Stimulated activated CD8-positive, alpha-beta memory T cell treated with anti-CD3 and anti-CD28 coated beads, Interleukin-2, amount 100 ng/mL, for 48 hours (primary cell): ENCODE measurements at places on chromosomes 1 and 21.

GRCh38 chr21:32599091-32599490 lies 13.1 kb downstream of the CFAP298 start:
- DNase-seq = no peak

- DNase-seq = no peak
Measured at GRCh38 chr1:39127513-39127912, 77.0 kb upstream of the MACF1 start.

DNA sequence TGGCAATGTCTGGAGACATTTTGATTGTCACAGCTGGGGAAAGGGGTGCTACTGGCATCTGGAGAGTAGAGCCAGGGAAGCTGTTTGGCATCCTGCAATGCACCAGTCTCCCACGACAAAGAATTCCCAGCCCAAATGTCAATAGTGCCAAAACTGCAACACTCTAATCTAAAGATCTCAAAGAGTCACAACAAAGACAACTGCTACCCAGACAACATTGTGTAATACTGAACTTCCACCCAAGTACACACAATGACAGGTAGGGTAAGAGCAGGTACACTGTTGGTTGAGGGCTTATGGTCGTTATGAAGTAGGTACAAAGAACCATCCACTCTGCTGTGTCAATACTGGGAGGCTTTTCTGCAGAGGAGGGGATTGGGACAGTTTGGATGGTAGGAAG lies 8.2 kb upstream of the TMEM51 start:
- DNase-seq = no peak

- no peak for DNase-seq
Measured at GRCh38 chr1:156591181-156591431, 470 bp upstream of the NAXE start.
